ENCODE measurements at places on chromosomes 1 and 21.

- peak; percentile 66 for DNase-seq
These were observed 910 bp upstream of the RERE start for GRCh38 chr1:8818325-8818775.

DNA sequence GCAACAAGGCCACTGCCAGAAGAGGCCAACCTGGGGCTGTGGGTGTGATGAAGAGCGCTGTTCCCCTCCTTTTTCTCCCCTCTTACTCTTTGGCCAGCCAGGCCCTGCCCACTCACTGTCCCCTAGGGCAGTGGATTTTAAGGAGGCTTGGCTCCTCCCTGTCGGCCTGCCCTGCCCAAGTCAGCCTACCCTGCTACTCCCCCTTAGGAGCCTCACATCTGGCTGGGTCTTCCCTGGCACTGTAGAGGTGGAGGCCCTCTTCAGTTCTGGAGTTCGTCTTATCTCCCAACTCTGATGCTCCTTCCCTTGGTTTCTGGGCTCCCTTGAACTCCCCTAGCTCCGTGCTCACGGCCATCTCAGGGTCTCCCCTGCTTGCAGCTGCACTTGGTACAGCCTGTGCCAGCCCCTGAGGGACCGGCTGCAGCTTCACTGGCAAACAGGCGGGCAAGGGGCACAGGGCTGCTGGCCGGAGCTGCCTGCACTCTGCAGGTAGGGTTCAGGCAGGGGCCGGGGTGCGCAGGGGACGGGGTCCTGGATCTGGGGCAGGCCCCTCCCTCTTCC lies 4.0 kb downstream of the AMPD2 start:
- no peak for DNase-seq

GRCh38 chr1:110555807-110556470 lies 37.0 kb upstream of the KCNA10 start:
- no peak for DNase-seq

GRCh38 chr1:37477198-37477931 lies 3.0 kb downstream of the ZC3H12A start:
- DNase-seq: peak; percentile 30

DNA sequence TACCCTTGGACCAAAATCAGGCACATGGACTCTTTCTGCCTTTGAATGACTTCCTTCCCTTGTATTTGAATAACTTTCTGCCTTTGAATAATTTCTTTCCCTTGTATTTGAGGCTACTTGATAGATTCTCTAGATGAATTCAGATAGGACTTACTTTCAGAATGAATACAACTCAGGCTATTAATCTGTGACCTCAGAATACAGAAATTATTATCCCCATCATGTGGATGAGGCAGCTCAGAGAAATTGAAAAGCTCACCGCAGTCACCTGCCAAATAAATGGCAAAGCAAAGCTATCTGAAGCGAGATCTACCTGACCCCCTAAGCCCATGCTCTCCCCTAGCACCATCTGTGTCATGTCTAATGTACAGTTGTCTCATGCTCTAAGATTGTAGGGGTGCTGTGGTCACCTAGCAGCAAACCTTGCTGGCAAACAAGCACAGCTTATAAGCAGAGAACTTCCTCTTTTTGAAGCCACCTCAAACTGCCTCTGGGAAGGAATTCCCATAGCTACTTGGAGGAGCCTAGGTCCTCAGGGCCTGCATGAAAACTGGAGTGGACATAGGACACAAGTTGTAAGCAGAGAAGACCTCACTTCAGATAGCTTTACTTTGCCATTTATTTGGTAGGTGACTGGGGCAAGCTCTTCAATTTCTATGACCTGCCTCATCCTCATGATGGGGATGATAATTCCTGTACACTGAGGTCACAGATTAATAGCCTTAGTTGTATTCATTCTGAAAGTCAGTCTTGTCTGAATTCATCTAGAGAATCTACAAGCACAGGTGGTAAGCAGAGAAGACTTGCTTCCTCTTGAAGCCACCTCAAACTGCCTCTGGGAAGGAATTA lies 66.1 kb downstream of the FASLG start:
- DNase-seq: no peak

DNA sequence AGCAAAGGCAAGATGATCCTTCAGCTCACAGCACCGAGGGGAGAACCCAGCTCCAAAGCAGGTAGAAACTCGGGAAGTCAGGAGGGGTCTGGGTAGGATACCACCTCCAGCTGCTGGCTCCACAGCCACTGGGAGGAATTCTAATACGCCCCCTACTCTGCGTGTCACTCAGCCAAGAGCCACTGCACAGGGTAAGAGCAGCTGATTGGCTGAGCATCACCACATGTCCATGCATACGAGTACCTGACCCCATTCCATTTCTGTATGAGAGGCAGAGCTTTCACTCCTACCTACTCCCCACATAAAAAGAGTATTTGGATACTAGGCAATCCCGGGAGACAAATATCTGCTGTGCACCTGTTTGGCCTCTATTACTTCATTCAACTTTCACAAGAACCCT lies 121.4 kb downstream of the RRAGC start:
- DNase-seq: no peak

DNA sequence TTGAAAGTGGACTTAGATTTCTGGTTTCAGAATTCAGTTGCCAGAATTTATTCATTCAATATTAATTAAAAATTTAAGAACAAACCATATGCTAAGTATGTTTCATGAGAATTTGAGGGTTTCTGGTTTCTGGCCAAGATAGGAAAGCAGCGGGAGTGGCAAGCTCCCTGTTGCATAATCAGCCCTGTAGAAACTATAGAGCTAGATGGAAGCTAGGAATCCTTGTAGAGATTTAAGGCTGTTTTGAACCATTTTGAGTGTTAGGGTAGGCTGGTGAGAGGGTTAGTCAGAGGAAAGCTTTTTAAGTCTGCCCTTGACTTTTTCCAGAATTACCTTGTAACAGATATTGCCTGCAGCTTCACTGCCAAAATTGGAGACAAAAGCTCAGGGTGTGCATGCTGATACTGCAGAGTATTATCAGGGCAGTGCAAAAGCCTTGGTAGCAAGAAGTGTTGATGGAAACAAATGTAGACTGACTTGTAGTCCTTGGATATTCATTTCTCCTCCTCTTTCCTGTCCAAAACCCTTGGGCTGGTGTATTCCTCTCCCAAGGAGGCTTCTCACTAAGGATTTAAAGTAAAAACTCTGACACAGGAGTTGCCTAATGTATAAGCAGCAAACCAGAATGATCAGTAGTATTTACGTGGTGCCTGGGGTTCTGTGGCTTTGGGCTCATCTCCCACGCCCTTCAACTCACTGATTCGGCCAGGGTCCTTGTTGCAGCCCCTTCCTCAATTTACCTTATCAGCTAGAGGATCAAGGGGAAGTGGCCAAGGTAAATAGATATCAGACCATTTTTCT lies 12.6 kb upstream of the GIPC2 start:
- no peak for DNase-seq

GRCh38 chr1:67833602-67833940 lies 304 bp upstream of the GNG12 start:
- DNase-seq: no peak

DNA sequence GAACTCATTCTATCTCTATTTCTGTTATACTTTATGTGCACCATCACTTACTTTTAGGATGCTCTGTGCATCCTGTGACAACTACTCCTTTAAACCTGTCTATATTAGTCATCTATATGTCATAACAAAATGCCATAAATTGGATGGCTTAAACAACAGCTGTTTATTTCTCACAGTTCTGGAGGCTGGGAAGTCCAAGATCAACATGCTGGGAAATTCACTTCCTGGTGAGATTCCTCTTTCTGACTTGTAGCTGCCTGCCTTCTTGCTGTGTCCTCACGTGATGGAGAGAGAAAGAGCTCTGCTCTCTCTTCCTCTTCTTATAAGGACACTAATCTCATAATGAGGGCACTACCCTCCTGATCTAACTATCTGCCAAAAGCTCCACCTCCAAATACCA lies 62.3 kb upstream of the RCOR3 start:
- no peak for DNase-seq

- DNase-seq: peak; percentile 49
These were observed 7.8 kb downstream of the VANGL2 start for GRCh38 chr1:160407839-160408801.

GRCh38 chr1:38576241-38576640 lies 283.3 kb downstream of the RRAGC start:
- no peak for DNase-seq

GRCh38 chr1:38018864-38019343 lies 6.4 kb downstream of the UTP11 start:
- DNase-seq: no peak

DNA sequence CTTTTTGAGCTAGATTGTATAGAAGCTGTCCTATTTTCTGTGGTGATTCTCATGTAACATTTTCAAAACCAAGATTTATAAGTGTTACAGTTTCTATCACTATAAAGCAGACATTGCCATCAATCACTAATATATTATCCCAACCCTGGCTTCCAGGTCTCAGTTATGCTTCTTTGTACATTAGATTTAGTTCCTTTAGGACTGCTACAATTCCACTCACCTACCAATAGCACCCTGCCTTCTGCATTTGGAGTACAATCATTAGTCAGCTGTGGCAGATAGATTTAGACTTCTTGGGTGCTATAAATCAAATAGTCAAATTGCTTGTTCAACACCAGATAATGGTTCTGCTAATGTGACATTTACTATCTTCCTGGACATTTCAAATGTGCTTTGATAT lies 281.6 kb downstream of the BRINP3 start:
- no peak for DNase-seq

DNA sequence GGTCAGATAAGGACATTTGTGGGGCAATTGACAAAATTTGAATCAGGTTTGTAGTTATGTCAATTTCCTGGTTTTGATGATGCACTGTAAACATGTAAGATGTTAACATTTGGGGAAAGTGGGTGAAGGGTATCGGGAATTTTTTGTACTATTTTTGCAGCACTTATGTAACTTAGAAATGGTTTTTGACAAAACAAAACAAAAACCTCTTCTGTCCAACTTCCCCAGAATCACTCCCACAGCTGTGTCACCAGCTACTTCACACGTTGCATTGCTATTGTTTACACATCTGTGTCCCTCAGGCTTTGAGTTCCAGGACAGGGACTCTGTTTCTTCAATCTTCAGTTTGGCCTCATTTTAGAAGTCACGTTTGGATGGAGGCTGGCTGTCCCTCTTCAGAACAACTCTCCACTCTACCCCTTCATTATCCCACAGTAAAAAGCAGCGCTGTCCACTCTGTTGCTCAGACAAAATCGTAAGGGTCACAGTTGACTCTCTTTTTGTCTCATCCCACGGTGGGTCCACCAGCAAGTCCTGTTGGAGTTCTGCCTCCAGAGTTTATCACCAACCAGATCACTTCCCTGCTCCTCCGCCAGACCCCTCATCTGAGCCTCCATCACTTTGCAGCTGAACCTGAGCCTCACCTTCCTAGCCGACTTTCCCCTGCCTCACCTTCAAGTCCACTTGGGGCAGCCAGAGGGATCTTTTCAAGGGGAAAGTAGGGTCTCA lies 63.2 kb downstream of the NENF start:
- DNase-seq: no peak

DNA sequence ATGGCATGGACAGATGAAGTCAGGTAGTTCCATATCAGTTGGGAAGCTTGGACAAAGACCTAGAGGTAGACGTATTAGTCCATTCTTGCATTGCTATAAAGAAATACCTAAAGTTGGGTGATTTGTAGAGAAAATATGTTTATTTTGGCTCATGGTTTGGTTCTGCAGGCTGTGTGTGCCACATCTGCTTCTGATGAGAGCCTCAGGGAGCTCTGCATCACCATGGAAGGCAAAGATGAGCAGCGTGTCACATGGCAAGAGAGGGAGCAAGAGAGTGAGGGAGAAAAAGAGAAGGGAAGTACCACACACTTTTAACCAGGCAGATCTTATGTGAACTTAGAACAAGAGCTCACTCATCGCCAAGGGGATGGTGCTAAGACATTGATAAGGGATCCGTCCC lies 9.0 kb downstream of the TSACC start:
- no peak for DNase-seq

GRCh38 chr1:94799206-94799605 lies 21.0 kb upstream of the SLC44A3 start:
- DNase-seq: no peak

DNA sequence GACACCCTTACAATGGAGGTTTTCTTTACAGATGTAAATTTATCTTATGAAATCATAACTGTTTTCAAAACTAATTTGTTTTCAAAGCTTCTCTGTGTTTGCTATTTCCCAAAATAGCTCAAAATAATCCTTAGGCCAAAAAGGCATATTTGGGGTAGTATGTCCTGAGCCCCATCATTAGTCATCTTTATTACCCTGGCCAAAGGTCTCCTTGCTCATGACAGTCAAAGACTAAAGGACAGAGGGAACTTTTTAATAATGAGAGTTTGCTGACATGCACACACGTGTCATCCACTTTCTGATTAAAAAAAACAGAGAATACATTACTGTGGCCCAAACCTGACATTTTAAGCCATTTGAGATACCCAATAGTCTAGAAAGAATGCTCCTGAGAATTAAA lies 221.9 kb upstream of the DUSP10 start:
- peak; percentile 21 for DNase-seq

GRCh38 chr1:154213274-154213673 lies 7.1 kb upstream of the CFAP141 start:
- DNase-seq: no peak

DNA sequence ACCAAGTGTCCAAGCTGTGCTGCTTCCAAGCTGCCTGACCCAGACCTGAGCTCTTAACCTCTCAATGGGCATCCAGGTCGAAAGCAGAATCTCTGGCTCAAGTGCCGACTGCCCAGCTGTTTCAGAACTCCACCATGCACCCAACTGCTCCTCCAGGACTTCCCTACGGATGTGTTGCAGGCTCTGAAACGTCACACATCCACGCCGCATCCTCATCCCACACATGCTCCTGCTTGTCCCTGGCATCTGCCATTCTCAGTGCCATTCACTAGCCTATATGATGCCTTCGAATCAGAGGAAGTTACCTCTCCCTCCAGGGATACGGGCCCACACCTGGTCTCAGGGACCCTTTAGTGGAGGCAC lies 11.2 kb downstream of the PDZK1IP1 start:
- no peak for DNase-seq

- no peak for DNase-seq
These were observed 229.5 kb downstream of the PAPPA2 start for GRCh38 chr1:176692431-176692830.

GRCh38 chr1:8790987-8791386 lies 26.5 kb downstream of the RERE start:
- no peak for DNase-seq

DNA sequence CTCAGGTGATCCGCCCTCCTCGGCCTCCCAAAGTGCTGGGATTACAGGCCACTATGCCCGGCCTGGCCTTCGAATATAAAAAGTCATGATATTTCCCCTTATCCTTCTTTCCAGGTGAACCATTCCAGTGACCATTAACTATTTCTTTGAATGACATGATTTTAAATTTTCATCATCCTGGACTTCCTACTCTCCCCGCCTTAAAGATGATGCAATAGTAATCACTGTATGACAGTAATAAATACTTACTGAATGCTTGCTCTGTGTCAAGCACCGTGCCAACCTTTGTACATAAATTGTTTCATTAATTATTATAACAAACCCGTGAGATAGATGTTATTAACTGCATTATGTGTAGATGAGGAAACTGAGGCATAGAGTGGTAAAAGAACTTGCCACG lies 19.9 kb upstream of the ATP1A1 start:
- DNase-seq: no peak

DNA sequence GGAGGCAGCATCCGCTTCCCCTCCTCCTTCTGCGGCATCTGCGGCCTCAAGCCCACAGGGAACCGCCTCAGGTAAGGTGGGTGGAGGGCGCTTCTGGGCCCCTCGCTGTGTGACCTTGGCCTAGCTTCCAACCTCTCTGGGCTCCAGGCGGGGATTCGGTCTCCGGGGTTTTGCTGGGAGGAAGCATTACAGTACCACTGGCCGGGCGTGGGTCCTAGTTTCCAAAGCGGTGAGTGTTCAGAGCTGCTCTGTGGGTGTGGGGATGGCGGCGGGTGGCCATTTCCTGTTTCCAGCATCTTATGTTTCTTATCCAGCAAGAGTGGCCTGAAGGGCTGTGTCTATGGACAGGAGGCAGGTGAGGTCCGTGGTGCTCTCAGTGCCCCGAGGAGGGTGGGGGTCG lies 11.6 kb downstream of the FAAH start:
- DNase-seq: no peak

Measured in SW480 (cell line).